ENCODE measurements at places on chromosomes 16 and 17.
A peak's percentile ranks its signal among the peaks of the same experiment; 100 is the strongest.

- DNase-seq: no peak
Observed at GRCh38 chr17:58279016-58279711, 1.6 kb downstream of the MPO start.

- no peak for DNase-seq
Observed at GRCh38 chr16:58461056-58461455, 38.9 kb upstream of the NDRG4 start.

DNA sequence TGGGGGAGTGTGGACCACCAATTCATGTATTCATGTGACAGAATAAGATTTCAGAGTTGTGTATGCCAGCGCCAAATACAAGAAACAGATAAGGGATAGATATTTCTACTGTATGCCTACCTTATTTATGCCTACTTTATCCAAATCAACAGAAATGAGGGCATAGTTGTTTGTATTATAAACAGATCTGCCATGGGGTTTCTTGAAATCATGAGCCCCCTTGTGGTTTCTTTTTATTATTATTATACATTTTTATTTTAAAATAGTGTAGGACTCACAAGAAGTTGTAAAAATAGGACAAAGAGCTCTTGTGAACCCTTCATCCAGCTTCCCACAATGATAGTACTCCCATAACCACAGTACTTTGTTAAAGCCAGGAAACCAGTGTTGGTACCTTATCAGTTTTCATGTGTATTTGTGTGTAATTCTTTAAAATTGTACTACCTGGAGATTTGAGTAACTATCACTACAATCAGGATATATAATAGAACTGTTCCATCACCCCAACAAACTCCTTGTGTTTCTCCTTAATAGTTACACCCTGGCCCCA, 229.4 kb downstream of the CCDC182 start:
- DNase-seq: no peak

DNA sequence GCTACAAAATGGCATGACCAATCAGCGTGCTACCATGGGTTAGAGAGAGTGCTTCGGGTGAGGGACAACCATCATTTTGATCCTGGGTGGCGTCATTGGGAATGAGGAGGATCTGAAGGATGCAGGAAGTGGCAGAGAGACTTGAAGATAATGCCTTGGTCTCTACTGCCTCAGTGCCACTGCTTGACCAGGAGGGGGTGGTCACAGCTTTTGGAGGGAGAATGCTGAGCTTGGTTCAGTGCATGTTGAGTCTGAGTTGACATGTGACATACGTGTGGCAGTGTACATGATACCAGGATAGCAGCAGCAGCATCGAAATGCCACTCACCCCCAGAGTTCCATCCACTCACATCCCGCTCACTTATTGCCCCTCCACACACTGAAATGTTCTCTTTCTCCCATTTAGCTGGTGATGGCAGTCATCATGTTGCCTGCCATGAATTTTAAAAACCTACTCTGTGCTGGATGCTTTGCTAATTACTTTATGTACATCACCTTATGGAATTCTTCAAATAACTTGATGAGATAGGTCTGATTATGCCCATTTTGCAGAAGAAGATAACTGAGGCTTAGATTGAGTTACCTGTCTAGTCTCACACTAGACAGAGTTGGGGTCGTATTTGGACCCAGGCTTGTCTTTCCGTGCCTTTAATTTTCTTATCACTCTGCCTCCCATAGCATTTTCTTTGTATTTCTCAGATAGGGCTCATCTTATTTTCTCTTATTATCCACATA, 36.7 kb downstream of the ARSG start:
- DNase-seq: no peak

- DNase-seq: no peak
Observed at GRCh38 chr16:73886426-73886825, 410.2 kb upstream of the PSMD7 start.

GRCh38 chr17:48722201-48722907, at the start of gene PRAC1:
Gene PRAC1 (minus strand): TSS chr17:48722518. CDS start chr17:48722392, 126 bp downstream.
- no peak for DNase-seq

DNA sequence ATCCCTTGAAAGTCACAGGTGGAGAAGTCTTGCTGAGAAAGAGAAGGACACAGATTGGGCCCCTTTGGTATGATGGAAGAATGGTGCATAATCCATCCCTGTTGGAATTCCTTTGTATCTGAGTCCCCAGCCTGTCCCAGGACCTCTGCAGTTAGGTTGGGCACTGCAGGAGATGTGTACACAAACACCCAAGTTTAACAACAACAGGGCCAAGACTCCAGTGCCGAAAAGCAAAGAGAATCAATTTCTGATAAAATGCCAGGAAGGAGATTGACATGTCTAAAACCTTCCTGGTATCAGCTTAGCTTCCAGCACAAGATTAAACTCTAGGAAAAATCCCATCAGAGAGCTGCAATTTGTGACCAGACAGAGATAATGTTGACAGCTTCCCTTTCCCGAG, 32.9 kb downstream of the KATNIP start:
- DNase-seq: no peak

DNA sequence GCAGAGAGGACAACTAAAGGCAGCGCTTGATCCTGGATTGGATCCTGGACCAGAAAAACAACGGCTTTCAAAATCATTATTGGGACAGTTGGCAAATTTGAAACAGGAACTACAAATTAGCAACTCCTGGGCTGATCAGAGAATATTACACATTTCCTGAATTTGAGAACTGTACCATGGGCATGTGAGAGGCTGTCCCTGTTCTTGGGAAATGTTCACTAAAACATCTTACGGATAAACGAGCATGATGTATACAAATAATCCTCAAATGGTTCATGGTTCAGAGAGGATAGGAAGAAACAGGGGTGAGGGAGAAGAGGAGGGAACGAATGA, 2.3 kb upstream of the ITGAE start:
- DNase-seq: no peak

DNA sequence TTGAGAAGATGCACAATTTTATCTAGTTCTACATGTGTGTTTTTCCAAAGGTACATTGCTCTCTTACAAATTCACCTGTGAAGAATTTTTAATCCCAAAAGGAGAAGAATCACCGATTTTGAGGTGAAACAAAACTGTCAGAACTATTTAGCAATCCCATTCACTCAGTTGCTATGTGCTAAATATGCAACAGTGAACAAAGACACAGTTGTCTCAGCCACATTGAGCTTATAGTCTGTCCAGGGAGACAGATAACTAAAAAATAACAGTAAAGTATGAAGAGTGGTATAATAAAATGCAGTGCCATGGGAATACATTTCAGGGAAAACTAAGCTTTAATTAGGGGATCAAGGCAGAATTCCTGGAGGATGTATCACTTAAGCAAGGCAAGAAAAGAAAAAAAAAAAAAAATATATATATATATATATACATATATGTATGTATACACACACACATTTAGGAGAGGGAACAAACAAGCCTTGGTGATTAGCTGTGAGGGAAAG, 110.4 kb downstream of the SPAG9 start:
- no peak for DNase-seq

DNA sequence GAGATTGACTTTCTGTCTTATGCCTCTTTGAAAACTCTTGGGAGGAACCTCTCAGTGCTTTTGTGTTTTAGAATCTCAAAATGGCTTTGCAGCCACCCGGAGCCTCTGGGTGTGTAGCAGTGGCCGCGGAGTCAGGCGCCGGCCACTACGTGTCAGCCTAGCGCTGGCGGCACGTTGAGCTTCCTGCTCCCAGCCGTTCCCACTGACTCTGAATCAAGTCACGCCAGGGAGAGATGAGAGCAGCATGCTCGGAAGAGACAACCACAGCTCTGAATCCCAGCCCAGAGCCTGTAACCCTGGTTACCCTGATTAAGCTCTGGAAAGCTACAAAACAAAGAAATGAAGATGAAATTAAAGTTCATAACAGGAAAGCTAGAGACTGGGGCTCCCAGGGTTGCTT, 97.4 kb upstream of the CACNG5 start:
- DNase-seq: no peak

DNA sequence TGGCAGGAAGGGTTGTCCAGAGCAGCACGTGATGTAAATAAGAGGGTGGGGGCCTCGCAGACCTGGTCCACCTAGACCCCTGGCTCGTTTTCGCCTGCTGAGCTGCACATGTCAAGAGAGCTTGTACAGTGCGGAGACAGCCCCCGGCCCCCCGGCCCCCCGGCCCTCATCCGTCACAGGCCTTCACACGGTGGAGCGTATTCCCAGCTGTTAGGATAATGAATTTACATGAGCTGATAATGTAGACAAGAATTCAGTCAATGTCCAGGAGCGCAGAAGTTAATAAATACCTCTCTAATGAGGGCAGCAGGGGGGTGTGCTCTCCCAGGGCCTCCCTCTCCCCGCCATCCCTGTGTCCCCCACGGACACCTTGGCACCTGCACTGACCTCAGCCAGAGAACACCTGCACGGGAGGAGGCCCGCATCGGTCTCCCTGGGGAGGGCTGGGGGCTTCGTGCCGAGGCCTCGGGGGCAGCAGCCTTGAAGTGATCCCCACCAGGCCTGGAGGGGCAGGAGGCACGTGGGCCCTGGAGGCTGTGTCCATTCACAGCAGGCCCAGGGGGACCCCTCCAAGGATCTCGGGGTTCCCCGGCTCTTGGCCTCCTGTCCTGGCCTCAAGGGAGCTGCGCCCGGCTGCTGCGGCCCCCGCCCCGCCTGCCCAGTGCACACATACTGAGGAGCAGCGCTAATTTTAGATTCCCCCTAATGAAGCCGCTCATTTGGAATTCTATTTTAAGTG, 14.6 kb downstream of the GSE1 start:
- no peak for DNase-seq

DNA sequence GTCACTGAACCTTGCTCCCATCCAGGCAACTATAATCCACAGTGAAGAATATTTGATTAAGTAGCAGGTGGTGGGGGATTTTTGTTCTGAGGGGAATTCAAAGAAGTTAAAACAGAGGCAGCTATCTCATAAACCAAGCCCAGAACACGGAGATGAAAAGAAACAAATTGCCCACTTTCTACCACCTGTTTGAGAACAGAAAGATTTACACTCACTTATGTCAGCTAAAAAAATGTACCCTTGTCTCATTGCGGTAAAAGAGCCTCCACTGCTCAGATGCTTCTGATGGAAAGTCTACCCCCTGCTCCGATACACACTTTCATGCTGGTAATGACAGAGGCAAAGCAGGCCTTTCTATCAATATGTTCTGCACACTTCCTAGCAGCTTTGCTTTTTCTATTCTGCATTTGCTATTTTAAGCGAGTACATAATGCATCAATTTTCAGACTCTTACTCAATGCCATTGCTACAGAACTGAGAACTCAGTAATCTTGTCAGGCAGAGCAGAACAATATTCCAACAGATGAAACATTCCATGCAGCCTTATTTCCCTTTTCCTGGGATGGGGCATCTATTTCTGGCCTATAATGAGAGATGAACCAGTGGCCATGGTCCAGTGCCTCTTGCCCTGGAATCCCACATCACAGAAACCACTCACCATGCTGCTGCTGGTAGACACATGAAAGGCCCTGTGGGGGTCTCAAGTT, 29.0 kb downstream of the CDK5R1 start:
- DNase-seq: no peak

GRCh38 chr16:71610936-71611871, 14.8 kb upstream of the MARVELD3 start:
- peak; percentile 83 for DNase-seq

- no peak for DNase-seq
Observed at GRCh38 chr16:61890386-61890785, 145.9 kb downstream of the CDH8 start.
